ENCODE measurements at places on chromosomes 4 and X.

- no peak for DNase-seq
Measured at GRCh38 chr4:184774152-184774551, 40.3 kb upstream of the CENPU start.

DNA sequence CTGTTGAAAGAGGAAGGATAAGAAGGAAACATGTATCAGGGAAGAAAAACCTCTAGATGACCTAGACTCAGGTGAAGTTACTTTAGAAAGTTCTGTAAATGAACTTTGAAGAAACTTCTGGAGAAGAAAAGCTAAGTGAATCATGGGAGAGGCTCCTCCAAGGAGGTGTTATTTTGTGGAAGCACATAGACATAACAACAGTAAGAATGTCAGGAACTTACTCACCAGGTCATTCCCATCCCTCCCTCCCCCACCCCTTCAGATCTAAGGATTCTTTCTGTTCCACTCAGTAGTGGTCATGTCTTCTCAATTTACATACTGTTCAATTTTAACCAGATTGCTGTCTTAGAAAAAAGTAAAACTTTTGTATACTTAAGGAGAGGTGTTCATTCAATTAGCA is 310.5 kb upstream of the DDX53 start:
- no peak for DNase-seq

DNA sequence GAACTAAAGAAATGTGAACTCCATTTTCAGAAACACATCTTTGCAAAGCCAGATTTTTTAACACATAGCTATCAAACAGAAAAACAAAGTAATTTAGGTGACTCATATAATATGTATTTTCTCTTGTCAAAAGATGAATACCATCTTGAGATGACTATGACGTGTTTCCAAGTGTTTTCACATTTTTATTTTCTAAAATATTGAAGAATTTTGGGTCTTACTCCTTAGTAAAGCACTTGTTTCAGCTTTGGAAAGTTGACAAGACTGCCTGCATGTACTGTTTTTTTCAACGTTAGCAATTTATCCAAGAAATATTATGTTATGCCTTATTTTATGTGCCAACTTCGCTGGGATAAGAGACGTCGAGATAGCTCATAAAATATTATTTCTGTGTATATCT is 733.9 kb upstream of the EPHA5 start:
- DNase-seq, result no peak

DNA sequence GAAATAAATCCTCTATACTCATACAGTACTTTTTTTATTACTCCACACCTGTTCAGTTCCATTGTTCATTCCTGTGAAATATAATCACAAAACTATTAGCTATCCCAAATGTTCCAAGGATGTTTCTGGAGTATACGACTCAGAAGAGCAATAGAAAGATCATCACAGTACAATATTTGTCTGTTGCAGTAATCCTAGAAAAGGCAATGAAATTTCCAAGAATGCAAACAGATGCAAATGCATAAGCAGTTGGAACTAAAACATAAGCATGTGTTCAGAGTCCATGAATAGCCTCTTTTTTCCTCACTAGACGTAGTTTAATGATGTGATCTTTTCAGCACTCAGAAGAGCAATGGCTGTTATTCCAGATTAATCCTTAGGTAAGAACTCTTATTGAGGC is 55.2 kb downstream of the RTL3 start:
- DNase-seq, result no peak

DNA sequence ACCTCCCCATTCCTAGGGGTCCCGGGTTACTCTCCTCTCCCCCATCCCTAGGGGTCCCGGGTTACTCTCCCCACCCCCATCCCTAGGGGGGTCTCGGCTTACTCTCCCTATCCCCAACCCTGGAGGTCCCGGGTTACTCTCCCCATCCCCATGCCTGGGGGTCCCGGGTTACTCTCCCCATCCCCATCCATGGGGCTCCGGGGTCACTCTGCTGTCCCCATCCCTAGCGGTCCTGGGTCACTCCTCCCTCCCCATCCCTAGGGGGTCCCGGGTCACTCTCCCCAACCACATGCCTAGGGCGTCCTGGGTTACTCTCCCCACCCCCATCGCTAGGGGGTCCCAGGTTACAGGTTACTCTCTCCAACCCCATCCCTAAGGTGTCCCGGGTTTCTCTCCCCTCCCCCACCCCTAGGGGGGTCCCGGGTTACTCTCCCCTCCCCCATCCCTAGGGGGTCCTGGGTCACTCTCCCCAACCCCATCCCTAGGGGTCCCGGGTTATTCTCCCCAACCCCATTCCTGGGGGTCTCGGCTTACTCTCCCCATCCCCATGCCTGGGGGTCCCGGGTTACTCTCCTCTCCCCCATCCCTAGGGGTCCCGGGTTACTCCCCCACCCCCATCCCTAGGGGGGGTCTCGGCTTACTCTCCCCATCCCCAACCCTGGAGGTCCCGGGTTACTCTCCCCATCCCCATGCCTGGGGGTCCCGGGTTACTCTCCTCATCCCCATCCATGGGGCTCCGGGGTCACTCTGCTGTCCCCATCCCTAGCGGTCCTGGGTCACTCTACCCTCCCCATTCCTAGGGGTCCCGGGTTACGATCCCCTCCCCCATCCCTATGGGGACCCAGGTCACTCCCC is 821 bp downstream of the ASMTL start:
- DNase-seq, result no peak

- DNase-seq, result no peak
Measured at GRCh38 chrX:134186362-134187121, 50.4 kb upstream of the CCDC160 start.

DNA sequence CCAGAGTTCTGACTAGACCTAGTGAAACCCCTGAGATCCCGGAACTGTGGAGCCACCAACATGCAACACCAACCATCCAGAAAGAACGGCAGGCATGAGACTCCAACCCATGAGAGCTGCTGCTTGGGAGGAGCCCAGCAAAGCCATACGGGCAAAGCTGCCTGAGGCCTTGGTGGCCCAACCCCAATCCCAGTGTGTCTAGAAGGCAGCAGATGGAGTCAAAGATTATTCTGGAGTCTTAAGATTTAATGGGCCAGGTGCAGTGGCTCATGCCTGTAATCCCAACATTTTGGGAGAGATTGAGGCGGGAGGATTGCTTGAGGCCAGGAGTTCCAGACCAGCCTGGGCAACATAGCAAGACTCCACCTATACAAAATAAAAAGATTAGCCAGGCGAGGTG is 49.2 kb upstream of the PDK3 start:
- no peak for DNase-seq

GRCh38 chr4:3735196-3735595 is 31.0 kb upstream of the ADRA2C start:
- DNase-seq, result no peak

GRCh38 chr4:121791481-121791880 is 9.6 kb upstream of the EXOSC9 start:
- DNase-seq, result peak; percentile 63

DNA sequence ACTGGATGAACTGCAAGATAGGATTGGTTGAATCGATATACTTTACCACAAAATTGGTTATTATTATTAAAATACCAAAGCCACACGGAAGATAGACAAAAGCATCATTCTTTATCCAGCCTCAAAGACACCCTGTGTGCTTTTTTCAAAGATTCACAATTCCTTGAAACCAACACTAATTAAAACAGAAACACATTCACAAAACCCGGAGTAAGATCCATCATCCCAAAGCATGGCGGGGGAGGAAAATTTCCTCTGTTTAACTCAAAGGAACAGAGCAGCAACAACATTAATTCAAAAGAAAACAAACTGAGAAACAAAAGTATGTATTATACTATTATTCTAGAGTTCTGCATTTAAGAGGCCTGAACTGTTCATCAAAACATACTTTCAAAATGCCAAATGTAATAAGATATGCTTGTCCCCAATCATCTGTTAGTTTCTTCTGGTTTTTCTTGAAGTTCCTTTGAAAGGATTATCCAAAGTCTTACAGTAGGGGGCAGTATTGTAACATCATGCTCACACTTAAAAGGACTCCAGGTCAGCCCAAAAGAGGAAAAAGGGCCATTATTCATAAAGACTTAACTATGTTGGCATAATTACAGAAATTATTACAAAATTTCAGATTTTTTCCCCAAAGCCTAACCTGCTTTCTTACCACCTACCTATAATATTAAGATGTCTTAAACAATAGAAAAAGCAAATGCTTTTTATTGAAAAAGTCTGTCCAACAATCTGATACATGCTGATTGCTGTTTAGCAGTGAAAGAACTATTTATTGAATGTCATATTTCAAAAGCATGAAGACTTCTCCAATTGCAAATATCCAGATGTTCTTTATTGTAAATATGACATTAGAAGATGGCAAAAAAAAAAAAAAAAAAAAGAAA is 168.7 kb downstream of the SCFD2 start:
- DNase-seq, result peak; percentile 55

Measured in non-pigmented ciliary epithelial cell (primary cell).